Muscle of arm (tissue), 14 donors: ENCODE measurements at places on chromosomes 1 and 21.

DNA sequence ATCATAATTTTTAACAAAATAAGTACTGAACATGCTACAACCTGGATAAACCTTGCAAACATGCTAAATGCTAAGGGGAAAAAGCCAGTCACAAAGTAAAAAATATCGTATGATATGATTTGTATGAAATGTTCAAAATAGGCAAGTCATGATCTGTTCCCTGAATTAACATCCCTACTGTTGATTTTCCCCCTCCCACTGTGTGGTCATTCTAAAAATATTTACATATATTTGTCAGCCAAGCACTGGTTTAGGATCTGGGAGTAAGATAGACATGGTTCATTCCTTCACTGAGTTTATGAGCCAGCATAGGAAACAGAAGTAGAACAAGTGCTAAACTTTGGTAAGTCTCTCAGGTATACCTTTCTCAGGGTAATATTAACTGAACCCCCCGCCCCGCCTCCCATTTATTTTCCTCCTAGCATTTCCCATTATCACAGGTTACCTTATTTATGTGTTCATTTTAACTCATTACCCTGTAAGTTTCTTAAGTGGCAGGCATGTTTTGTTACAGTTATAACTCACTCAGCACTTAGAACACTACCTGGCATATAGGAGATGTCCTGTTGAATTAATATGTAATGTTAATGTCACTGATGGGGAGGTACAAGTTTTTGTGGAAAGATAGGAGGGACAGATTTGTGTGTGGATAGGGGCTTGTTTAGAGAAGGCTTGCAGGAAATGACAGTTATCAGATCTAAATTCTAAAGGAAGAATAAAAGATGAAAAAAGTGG lies 12.3 kb downstream of the UQCRH start:
- DNase-seq, result no peak

DNA sequence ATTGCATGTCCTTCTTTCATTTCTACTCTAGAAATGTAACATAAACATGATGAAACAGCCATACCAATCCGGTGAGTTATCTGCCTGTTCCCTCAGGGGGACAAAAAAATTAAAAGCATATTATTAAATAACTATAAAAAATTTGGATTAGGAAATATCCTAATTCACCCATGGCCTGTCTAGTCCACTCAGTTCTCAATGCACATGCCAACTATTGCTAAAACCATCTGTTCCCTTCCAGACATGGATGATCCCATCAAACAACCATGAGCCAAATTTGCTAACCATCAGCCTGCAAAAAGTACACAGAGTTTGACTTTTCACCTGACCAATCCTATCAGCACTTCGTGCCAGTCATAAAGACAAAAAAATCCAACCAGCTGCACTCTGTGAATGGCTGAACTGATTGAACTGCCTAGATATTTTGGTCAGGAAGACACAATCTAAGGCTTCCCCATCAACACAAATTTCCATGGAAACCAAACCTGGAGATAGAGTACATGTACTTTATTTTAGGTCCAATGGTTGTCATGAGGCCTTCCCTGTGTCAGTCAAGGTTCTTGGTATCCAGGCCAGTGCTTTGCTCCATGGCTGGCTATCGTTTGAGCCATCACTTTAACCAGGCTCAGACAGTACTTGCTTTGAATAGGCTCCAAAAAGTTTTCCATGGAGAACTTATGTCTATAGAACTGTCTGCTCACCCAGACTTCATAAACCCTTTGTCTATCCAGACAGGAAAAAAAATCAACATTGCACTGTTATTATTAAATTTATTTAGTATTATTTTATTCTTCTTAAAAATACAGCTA lies 570.8 kb downstream of the LTN1 start:
- no peak for DNase-seq

DNA sequence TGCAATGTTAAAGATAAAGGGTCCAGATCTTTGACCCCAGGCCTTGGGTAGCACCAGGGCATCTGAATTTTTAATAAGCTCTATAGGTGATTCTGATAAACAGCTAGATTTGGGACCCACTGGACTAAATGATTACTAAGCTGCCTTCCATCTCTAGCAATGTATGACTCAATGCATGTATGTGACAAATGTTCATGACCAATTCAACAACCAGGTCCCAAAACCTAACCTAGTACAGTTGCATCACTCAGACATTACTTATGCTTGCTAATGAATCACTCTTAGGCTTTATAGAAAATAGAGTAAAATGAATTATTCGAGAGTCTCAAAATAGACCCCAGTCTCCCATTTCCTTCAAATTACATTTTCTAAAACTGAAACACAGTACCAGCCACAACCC lies 35.5 kb downstream of the RCAN1 start:
- no peak for DNase-seq

DNA sequence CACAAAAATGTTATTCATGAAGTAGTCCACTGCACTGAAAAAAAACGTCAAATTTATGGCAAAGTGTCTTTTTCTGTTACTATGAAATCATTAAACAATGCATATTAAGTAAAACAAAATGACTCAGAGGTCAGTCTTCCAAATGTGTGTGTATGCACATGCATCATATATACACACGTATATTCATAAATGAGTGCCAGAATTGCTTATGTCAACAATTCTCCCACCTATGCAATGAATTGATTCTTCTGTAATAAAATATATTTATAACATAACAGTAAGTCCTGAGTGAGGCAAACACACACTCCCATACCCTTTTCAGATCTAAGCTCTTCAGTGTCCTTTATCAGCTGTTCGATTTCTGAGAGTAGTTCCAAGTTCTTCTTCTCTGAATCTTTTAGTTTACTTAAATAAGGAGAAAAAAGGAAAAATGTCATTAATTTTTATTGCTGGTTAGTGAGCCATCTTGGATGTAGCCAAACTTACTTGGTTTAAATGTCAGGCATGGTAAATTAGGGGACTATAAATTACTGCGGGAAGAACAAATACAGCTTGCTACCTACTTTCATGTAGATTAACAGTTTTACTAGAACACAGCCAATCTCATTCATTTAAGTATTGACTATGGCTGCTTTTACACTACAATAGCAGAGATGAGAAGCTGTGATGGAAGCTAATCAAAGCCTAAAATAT lies 131.9 kb downstream of the COQ8A start:
- no peak for DNase-seq

DNA sequence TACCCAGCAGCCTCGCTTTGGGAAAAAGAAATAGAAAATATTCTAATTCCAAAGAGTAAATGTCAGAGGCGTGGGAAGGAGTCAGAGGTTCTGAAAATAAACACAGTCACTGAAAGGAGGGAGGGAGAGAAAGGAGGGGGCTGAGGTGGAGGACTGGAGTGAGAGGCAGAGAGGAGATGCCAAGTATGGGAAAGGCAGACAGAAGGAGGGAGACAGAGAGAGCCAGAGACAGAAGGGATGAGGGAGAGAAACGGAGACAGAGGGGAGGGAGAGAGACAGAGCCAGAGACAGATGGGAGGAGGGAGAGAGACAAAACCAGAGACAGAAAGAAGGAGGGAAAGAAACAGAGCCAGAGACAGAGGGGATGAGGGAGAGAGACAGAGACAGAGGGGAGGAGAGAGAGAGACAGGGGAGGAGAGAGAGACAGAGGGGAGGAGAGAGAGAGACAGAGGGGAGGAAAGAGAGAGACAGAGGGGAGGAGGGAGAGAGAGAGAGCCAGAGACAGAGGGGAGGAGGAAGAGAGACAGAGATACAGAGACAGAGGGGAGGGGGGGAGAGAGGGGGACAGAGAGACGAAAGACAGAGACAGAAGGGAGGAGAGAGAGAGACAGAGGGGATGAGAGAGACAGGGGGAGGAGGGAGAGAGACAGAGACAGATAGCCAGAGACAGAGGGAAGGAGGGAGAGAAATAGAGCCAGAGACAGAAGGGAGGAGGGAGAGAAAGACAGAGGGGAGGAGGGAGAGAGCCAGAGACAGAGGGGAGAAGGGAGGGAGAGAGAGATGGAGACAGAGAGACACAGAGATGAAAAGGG lies 525.5 kb downstream of the MATN1 start:
- no peak for DNase-seq

GRCh38 chr1:1438531-1439381 lies 3.3 kb downstream of the VWA1 start:
- DNase-seq, result no peak

DNA sequence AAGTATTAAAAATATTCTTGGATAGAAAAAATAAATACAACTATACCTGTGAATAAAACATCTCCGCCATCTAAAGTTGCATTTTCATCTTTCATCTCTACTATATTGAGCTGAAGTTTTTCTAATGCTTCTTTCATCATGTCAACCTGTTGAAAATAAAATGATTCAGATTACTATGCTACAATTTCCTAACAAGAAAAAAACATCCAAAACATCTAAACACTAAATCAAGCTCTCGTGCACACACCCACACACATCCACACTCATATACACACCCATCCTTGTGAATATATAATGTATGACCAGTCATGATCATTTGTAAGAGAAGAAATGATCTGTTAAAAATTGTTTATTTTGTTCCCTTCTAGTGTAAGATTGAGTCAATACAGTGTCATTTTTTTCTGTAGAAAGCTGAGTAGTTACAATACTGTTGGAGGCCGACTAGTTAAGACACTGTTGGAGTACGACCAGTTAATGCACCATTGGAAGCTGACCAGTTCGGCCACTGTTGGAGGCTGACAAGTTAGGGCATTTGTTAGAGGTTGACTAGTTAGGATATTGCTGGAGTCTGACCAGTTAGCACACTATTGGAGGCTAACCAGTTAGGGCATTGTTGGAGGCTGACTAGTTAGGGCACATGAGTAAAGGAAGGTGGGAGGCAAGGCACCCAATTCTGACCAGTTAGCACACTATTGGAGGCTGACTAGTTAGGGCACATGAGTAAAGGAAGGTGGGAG lies 82.4 kb upstream of the BCL10 start:
- DNase-seq, result no peak

DNA sequence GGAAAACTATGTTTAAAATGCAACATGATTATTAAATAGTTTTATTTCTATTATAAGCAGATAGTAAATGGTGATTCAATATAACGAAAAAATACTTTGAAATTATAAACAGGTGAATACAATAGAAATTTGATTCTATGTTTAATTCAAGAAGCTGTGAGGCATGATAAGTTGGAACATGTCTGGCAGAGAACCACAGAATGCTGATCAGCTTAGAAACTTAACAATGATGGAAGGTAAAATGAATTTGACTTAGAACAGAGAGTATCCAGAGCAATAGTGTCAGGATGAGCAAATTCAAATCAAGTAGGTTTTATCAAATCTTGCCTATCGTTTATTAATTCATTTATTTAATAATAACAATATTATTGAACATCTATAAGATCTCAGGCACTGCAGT lies 83.4 kb upstream of the ADGRL4 start:
- DNase-seq, result no peak

DNA sequence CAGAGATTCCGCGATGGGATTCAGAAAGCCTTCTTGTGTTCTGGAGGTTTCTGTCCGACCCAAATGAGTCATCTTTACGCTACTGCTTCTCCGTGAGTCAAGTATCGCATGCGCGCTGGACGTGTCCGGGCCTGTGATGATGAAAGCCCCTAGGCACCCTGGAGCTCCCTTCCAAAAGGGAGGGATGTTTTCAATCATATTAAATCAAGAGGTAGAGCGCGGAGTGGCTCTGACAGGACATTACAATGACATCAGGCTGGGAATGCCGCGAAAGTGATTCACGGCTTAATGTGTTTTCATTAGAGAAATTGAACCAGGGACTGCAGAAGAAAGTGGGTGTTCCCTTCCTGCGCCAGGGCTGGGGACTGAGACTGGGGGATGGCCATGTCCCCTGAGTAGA lies 48.5 kb downstream of the AJAP1 start:
- no peak for DNase-seq

- peak; percentile 76 for DNase-seq
Observed at GRCh38 chr1:93595266-93595665, 86.4 kb downstream of the BCAR3 start.

- no peak for DNase-seq
Observed at GRCh38 chr1:50108497-50109059, at the start of gene ELAVL4. Gene ELAVL4 (plus strand): TSS chr1:50108920. CDS start chr1:50109190, 270 bp downstream.

DNA sequence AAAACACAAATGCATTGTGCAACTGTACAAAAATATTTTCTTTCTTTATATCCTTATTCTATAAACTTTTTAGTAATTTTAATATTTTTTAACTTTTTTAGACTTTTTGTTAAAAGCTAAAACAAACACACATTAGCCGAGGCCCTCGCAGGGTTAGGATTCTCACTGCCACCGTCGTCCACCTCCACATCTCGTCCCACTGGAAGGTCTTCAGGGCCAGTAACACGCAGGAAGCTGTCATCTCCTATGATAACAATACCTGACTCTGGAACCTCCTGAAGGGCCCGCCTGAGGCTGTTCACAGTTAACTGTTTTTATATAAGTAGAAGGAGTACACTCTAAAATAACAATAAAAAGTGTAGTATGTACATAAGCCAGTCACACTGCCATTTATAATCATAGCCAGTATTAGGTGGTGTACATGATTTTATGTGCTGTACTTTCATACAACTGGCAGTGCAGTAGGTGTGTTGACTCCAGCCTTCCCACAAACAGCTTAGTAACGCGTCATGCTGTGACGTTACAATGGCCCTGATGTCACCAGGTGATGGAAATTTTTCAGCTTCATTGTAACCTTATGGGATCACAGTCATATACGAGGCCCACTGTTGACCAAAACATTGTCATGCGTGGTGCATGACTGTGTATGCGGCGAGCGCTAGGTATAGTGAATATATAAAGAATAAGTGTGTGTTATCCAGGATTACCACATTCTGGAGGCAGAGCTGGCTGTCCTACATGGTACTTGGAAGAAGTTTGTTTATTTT lies 8.8 kb downstream of the TFF2 start:
- DNase-seq, result no peak

DNA sequence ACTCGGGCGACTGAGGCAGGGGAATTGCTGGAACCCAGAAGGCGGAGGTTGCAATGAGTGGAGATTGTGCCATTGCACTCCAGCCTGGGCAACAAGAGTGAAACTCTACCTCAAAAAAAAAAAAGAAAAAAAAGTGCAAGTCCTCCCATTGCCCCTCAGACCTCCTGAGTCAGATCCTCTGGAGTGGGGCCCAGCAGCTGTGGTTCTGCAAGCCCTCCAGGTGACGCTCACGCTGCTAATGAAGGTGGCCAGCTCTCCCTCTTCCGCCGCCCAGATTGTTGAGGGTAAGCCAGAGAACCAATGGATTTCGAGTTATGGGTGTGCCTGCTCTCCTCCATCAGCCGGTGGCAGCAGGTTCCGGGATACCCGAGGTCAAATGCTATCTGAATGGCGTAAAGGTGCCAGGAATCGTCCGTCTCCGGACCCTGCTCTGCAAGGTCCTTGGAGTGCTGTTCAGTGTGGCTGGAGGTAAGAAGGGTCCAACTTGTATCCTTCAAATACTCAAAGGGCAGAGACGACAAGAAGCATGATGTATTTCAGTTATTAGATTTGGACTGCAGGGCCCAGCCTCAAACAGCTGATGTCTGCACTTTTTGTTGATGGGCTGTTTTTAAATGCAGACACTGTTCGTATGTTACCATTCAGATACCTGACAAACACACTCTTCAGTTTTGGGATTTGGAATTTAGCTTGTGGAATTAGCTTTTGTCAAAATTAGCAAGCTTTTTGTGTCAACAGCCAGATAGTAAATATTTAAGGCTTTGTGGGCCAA lies 17.6 kb downstream of the CLCN6 start:
- no peak for DNase-seq

GRCh38 chr21:43196826-43197225 lies 28.0 kb downstream of the CRYAA start:
- no peak for DNase-seq

- DNase-seq, result no peak
Observed at GRCh38 chr1:35714921-35715567, 3.6 kb downstream of the C1orf216 start.

- DNase-seq, result no peak
Observed at GRCh38 chr1:77643456-77643855, 39.0 kb downstream of the ZZZ3 start.
